IPS DF 6.9 (cell line): ENCODE measurements at places on chromosomes 7 and 10.

GRCh38 chr10:27341001-27341400, 100.4 kb upstream of the ACBD5 start:
- no peak for DNase-seq

DNA sequence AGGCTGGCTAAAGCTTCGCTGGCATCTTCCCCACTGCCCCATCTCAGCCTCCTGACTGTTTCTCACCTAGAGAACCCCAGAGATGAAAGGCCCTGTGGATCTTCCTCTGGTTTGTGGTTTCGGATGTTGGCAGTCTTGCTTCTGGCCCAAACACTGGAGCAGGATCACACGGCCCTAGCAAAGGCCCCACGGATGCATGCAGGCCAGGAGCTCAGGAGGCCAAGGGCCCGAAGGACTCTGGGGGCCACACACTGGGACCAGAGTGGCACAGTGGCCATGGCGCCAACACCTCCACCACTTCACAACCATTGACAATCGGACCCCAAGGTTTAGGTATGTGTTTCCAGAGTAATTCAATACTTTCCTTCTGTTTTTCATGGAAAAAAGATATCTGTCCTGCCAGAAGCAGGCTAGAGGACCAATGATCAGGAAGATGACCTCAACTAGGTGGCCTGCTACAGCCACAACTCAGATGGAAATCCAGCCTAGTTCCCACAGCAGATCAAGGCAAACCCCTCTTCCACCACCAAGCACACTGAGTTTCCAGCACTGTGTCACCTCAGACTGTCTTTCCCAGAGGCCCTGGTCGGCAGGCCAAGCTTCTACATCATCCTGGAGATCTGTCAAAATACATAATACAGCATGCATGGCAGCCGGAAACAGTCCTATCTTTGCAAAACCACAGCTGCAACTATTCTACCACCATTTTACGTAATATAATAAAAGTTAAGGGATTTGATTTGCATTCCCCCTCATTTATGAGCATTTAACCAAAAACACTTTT, 53.0 kb downstream of the CTBP2 start:
- DNase-seq = no peak

GRCh38 chr7:18614841-18615240, 119.3 kb downstream of the HDAC9 start:
- DNase-seq = no peak

GRCh38 chr7:137975221-137975620, 26.7 kb downstream of the CREB3L2 start:
- DNase-seq = no peak

- DNase-seq = no peak
Observed at GRCh38 chr10:61747307-61747706, 84.6 kb downstream of the CABCOCO1 start.

- DNase-seq = no peak
Observed at GRCh38 chr7:118657391-118658005, 433.0 kb downstream of the ANKRD7 start.

- no peak for DNase-seq
Observed at GRCh38 chr7:132520591-132521280, 55.5 kb downstream of the PLXNA4 start.

GRCh38 chr10:78599122-78599853, 469.5 kb upstream of the ZMIZ1 start:
- DNase-seq = no peak

GRCh38 chr10:74837743-74838142, 11.3 kb downstream of the KAT6B start:
- no peak for DNase-seq

DNA sequence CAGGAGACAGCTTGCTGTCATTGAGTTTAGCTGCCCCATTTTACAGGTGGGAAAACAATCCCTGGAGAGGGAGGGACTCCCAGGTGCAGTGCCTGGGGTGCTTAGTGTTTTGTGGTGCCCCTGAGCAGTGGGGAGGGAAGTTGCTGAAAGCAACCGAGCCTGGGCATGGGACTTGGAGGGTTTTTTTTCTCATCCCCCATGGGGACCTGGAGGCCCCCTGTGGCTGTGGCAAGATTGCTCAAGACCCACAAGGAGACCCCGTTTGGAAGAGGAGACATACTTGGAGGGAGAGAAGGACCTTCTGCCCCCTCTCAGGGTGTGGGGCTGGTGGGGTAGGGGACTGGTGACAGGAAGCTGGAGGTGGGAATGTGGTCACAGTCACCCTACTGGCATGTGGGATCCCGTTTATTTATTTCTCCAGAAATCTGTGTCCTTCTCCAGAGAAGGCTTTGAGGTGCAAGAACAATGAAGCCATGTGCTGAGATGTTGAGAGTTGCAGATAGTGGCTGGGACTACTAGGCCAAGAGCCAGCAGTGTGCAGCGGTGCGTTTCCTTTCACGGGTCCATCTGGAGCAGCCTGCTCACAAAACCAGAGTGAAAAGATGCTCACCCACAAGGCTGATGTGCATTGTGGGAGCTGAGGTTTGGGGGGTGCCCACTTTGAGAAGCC, 21.5 kb downstream of the ZMIZ1 start:
- no peak for DNase-seq

DNA sequence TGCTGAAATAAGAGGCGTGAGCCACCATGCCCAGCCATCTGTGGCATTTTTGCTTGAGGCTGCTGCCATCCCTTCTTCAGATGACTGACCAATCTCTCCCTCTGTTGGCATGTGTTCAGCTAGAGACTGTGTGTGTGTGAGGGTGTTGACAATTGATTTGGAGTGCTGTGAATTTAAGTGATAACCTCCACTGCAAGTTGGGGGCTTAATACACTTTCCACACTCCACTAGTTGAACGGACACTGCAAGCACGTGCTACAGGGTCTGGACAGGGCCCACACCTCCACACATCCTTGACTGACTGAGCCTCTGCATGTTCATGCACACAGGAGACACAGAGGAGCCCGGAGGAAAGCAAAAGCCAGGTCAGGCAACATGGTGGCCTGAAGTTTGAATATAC, 51.3 kb downstream of the BRAF start:
- DNase-seq = no peak

DNA sequence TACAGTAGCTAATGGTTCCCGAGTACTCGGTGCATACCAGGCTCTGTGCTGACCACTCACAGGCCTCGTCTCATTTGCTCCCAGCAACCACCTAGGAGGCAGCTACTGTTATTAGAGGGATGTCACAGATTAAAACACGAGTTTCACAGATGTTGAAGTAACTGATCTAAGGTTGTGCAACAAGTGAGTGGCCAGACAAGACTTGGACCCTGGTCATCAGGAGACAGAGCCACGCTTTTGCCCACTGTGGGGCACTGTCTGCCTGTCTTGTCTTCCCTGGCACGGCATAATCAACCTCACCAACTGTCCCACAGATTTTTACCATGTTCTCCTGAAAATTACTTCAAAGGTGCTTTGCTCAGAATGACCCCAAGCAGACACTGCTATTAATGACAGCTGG, 111.6 kb upstream of the HABP2 start:
- no peak for DNase-seq

DNA sequence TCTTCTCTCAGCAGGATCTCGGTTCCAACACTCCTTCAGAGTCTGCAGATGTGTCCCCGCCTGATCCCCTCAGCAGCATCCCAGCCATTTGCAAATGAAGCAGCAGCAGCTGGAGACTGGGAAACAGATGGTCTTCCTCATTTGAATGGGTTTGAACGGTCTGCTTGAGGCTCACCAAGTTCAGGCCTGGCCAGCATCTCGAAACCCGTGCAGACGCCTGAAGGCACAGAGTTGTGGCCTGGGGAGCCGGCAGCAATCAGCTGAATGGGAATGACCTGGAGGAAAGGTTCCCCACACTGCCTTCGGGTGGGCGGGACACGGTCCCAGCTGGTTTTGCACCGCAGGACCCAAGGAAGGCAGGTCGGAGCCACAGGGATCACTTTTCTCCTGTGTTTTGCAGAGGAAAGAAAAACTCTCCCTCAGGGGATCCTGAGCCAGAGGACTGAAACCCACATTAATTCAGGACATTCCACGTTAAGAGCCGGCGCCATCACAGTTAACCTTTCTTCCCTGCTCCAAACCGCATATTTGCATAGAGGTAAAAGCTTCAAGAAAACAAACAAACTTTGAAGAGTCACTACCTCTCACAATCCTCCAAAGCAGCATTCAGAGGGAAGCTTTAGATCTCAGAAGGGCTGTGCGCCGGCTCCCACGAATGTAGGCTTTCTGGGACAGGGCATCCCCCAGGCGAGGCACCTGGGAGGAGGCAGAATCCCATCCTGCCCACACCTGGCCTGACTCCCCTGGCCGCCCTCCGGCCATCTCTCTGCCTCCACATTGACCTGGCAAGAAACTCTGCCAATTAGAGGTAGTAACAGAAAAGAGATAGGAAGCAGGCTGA, 17.7 kb downstream of the FGFR2 start:
- peak; percentile 77 for DNase-seq

DNA sequence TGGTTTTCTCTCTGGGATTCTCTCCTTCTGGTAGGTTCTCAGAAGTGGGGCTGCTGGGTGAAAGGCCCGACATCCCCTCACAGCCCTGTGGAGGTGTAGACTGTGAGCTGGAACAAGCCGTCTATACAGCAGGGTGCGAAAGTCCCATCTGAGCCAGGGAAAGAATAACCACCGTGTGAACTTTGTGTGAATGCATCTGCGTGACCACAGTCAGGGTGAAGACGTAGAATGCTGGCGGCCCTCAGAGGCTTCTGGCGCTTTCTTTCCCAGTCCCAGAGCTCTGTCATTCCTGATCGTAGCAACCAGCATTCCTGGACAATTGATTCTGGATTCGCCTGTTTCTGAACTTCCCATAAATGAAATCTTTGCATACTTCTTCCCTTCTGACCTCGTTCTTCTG, 30.0 kb downstream of the ELFN1 start:
- no peak for DNase-seq

DNA sequence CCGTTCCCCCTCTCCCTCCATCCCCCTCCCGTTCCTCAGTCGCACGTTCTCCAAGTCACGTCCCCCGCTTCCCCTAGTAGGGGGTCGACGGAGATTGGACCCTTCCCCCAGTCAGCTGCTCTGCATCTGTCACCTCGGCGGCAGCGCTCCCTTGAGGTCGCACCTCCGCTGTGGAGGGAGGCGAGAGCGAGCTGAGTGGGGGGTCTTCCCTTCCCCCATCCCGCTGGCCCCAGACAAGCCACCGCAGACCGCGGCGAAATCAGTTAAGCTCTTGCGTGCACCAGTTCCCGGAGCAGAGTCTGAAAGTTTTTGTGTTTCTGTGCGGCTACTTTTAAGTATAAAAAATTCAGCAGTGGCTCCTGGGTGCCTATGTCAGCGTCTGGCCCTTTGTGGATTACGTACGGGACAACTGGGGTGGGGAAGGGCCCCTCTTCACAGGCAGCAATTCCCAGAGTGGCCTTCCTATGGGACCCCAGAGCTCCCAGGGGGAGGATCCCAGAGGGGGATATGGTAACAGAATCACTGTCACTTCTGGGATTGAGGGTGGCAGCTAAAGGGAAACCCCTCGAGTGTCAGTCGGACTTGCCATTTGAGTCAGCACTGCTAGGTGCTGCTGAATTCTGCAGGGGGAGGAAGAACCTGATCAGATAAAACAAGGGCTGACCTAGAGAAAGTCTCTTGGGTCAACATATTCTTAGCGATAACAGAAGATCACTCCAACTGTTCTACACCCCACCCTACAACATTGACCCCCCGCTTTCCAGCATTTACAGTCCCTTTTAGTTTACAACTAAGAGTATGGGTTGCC, 12.5 kb upstream of the DDIT4 start:
- DNase-seq = peak; percentile 92

DNA sequence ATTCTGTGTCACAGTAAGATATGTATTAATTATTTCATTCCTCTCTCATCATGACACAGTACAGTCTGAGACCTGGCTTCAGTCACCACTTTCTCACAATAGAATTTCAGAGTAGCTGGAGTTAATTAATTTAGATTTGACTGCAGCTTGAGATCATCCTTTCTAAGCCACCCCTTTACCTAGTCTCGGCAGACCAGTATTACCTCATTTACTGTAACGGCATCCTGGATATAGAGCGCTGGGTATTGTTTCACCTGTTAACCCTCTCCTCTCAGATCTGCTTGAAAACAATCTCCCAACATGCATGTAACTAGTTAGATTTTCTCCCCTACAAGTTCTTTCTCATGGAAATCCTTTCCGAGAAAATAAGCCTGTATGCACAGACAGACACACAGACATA, 1057.5 kb downstream of the GATA3 start:
- DNase-seq = no peak

DNA sequence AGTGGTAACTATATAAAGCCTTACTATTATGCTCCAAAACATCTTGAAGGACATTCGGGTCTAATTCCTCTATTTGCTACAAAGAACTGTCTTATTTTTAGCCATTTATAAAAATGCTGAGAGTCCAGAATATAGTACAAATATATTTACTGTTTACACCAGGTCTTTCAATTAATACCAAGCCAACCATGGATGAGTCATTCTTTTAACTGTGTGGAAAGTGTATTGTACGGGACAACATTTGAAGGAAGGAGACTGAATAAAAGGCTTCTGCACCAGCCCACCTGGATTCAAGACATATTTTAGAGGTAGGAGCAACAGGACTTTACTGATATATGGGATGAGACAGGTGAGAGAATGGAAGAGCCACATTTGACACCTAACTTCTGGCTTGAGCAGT, 35.4 kb downstream of the MASTL start:
- DNase-seq = no peak

DNA sequence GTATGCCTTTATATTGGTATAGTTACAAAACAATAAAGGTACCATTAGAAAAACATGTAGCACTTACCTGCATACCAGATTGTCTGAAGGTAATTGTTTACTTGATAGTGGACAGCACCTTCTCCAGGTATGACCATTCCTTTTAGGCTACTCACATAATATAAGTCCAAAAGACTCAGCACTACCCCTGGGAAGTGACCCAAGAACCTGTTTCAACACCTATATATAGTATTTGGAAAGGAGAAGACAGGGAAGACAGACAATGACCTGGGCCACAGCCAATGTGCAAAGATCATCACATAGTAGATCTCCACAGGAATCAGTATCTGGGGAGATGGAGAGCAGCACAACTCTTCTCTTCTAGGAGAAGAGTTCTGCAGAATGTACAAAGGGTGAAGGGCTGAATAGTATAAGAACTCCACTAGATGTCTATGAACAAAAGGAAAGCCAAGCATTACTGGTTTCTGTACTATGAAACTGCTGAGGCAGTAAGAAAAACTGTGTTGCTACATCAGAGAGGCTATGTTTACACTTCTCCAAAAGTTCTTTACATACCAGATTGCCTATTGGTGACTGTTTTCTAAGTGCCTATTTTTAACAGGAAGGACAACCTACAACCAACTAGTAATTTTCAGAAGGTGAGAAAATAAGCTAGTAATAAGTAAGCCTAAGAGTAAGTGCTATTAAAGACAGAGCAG, 159.2 kb downstream of the BTAF1 start:
- DNase-seq = no peak

GRCh38 chr10:60732198-60732806, 46.0 kb upstream of the CDK1 start:
- no peak for DNase-seq
